ENCODE measurements at places on chromosomes 4 and X.

DNA sequence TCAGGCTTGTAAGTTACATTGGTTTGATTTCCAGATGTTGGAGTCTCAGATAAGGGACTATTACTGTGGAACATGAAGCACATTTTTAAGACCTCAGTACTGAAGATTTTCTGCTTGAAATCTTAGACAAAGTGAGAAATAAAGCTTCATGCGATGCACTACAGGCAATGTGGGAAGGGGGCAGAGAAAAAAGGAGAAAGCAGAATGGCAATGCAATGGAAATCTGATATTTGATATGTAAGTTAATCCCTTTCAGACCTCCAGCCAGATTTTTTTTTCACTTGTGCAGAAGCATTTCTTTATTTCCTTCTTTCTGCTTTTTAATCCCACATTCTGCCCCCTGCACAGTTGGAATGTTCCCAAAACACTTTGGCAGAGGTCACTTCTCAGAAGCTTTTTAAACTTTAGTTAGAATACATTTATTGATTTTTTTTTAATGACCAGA, 174.3 kb downstream of the ADGRL3 start:
- DNase-seq: no peak

- no peak for DNase-seq
These were observed 172.1 kb downstream of the OPHN1 start for GRCh38 chrX:68261060-68261672.

DNA sequence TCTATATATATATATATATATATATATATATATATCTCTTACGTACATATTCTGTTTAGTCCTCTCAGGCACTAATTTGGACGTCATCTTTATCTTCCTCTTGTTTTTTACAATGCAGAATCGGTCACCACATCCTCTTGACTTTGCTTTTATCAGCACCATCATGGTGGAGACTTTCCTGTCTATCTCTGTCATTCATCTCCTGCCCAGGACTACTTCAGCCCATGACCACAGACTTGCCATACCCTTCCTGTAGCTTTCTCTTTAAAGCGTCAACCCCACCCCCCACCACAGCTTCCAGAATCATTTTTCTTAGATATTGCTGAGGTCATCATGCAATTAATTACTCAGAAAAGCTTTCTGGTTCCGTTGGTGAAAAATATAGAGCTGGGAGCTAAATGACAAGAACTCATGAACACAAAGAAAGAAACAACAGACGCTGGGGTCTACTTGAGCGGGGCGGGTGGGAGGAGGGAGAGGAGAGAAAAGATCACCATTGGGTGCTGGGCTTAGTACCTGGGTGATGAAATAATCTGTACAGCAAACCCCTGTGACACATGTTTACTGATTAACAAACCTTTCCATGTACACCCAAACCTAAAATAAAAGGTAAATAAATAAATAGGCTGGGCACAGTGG, 30.5 kb upstream of the PRKX start:
- DNase-seq: peak; percentile 14

DNA sequence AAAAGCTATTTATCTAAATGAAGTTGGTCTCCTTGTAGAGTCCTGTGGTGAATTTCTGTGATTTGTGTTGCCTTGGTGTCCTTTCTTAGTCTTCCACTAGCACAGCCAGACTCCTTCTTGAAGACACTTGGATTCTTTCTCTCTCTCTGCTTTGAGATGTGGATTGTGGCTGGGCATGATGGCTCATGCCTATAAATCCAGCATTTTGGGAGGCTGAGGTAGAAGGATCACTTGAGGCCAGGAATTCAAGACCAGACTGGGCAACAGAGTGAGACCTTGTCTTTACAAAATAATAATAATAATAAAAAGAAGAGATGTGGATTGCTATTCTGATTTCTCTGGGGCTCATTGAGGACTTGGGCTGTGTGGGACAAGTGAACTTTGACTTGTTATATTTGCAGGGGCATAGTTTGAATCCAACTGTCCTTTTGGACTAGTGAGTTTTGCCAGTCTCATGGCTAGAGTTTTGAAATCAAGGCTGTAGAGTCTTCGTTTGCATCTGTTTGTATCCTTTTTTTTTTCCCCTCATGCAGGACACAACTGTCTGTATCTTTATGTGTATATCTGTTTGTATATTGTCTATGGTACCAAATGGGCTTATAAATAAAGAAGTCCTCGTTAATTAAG, 11.1 kb upstream of the SMIM14 start:
- DNase-seq: no peak

- no peak for DNase-seq
These were observed 392.5 kb downstream of the BCOR start for GRCh38 chrX:39705290-39705689.

GRCh38 chr4:166657261-166657660, 577.0 kb downstream of the SPOCK3 start:
- DNase-seq: no peak

GRCh38 chrX:45710081-45710801, 509.6 kb upstream of the DIPK2B start:
- DNase-seq: no peak

DNA sequence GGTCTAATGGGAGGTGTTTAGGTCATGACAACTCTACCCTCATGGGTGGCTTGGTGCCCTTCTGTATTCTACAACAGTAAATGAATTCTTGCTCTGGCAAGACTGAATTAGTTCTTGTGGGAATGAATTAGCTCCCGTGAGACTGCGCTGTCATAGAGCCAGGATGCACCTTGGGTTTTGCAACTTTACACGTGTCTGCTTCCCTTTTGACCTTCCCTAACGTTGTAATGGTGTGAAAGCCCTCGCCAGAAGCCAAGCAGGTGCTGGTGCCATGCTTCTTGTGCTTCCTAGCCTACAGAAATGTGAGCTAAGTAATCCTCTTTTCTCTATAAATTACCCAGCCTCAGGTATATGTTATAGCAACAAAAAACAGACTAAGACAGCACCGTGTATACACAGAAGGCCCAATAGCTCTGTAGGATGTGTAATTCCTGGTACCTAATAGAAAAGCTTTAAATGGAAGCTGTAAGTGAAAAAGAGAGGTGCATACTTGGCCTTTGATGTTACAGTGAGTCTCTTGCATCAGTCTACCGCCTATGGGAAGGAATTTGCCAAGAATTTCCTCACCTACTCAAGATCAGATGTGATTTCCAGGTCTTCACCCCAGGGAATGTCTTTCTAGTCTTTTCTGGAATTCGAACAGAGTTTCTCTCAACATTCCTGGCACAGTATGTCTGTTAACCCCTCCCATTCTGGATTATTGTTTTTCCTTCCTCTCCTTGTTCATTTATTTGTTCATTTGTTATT, 3.2 kb upstream of the ENPEP start:
- DNase-seq: no peak

GRCh38 chrX:87924619-87925018, 407.0 kb downstream of the KLHL4 start:
- DNase-seq: no peak

GRCh38 chr4:7786040-7786439, 153.6 kb downstream of the AFAP1 start:
- no peak for DNase-seq

GRCh38 chrX:97050392-97050791, 166.7 kb downstream of the RPA4 start:
- DNase-seq: no peak

DNA sequence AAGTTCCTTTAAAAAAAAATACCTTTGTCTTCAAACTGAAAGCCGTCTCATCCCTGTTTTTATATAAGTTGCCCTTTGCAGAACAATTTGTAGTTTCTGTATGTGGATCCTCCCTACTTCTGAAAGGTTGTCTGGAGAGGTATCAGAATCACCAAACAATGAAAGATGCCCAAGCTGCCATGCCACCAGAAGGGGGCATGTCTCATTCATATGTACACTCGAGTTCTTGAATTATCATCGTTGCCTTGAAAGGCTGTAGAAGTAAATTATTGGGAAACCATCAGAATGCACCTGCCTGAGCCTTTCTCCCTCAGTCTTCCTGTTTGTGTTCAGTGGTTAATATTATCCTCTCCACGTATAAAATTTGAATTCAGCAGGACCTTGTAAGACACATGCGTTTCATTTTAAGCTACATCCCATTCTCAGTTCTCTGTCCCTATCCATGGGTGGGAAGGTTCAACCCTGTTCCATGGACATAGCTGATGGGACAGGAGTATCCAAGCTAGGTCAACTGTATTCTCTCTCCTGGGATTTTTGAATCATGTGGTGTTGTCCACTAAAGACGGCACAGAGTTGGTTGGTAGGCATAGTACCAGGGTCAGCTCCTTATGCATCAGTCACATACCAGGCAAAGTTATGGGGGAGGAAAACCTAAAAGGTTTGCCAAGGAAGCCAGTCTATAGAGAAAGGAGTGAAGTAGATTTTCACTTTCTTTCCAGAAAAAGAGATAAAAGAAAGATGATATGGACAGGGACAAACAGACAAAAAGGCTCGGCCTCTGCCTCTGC, 24.0 kb downstream of the GALNT7 start:
- no peak for DNase-seq

GRCh38 chr4:38572793-38573192, 91.2 kb upstream of the KLF3 start:
- no peak for DNase-seq

GRCh38 chr4:143335979-143336780, 496 bp upstream of the GAB1 start:
- DNase-seq: no peak

- no peak for DNase-seq
These were observed at the start of gene SH3D19 for GRCh38 chr4:151325111-151325948. SH3D19 (minus strand) TSS chr4:151325605; CDS start chr4:151325352, 253 bp downstream.

- no peak for DNase-seq
These were observed 12.4 kb downstream of the YIPF6 start for GRCh38 chrX:68511255-68511654.

DNA sequence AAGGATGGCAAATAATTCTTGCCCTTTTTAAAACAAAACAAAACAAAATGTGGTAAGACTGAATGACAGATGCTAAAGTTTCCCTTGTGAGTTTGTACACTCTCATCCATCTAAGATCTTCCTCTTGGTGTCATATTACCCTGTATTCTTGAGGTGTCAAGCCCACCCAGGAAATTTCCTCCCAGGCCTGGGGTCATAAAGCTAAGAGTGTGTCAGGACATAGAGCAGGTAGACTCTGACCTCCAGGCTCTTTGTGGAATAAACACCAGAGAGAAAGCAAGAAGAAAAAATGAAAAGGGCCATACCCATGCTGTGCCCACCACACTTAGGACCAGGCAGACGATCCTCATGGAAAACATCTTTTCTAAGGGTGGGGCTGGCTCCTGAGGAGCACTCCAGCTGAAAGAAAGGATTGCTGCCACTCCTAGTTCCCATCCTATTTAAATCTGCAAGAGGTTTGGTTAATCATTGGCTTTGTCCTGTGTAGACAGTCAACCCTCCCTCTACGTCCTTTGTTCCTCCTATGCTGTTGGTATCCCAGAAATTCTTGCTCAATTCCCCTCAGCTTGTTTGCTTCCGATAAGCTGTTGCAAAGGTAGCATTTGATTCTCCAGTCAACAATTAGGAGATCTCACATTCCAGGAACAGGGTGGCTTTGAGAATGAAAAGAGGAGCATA, at the start of gene FGA:
Gene FGA, minus strand, starts transcription at position 414 of the 678 bp plus-strand sequence. Its CDS starts 55 bp downstream, at position 359.
- DNase-seq: no peak

GRCh38 chrX:21975812-21976211, 35.3 kb downstream of the SMS start:
- DNase-seq: no peak
